ENCODE measurements at places on chromosomes 11 and 22.

DNA sequence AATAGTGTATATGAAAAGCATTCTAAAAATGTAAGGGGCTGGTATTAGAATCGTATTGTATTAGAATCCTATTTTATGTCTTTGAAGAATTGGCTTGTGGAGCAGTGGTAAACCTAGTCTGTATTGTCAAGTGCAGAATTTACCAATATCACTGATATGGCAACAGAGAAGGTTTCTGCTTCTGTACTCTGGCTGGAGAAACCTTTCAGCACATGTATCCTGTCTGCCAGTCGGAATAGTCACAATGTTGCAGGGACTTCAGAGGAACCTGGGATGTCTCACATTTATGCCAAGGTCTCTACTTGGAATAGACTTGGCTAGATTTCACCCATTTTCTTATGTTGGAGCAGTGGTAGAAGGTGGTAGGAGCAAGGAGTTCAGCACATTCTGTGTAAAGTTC is 4.4 kb downstream of the MTMR3 start:
- DNase-seq = no peak

DNA sequence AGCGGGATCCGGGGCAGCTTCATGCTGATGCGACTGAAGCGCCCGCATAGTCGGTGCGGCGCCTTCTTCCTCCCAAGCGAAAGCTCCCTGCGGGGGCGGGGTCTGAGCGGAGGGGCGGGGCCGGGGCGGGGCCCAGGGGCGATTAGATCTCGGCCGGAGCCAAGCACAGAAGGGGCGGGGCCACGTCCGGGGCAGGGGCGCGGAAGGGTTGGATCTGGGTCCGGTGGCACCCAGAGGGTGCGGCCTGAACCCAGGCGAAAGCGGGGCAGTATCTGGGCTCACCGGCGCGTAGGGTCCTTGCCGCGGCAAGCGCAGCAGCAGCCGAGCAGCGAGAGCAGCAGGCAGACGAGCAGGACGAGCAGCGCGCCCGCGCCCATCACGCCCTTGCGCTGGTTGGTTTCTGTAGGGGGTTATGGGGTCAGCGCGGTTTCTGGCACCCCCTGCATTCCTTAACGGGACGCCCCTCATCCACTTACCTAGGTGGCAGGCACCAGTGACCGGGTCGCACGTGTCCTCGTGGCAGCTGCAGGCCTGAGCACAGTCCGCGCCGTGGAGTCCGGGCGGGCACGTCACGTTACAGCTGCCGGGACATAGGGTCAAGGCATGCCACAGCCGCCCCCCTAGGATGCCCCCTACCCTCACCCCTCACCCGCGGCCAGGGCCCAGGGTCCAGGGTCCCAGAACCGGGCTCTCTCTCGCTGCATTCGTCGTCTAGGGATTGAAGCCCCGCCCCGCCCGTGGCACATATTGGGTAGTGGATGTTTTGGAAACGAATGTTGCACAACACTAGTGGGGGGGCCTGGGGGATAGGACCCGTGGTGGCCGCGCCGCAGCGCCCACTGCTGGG is 8.1 kb downstream of the SCARF2 start:
- DNase-seq = peak; percentile 59

DNA sequence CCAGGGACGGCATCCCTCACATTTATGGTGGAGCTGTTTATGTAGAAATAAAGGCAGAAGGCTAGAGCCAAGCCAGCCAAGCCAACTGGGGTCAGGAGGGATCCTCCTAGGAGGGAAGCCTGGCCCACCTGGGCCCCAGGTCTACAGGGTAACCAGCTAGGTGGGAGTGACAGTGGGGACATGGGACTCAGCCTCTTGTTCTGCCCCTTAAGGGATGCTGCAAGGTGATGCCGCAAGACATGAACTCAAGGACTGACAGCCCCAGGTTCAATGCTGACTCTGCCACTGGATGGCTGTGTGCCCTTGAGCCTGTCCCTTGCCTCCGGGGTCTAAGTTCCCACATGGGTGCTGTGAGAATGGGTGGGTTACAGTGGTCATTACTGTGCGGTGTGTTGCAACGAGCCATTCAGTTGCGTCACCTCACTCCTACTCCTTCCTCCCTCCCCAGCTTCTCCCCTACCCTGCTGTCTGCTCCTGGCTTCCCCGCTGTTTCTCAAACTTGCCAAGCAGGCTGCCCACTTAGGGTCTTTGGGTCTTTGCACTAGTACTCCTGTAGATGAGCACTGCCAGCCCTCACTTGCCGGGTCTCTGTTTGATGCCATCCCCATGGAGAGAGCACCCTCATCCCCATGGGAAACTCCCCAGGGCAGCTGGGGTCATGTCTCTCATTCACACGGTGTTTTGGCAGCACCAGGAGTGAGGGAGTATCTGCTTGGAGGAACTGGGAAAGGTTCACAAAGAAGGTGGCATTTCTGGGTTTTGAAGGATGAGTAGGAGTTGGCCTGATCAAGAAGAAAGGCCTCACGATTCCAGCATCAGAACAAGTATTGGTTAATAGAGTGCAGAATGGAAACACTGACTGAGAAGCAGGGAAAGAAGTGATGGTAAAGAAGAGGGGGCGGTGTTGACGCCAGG is 43.0 kb upstream of the RTL6 start:
- DNase-seq = no peak

- no peak for DNase-seq
These were observed 85.4 kb downstream of the MICAL2 start for GRCh38 chr11:12195768-12196167.

- DNase-seq = no peak
These were observed 49.1 kb downstream of the LRRC32 start for GRCh38 chr11:76621466-76621865.

GRCh38 chr11:95829580-95830259 is 39.4 kb downstream of the CEP57 start:
- no peak for DNase-seq

DNA sequence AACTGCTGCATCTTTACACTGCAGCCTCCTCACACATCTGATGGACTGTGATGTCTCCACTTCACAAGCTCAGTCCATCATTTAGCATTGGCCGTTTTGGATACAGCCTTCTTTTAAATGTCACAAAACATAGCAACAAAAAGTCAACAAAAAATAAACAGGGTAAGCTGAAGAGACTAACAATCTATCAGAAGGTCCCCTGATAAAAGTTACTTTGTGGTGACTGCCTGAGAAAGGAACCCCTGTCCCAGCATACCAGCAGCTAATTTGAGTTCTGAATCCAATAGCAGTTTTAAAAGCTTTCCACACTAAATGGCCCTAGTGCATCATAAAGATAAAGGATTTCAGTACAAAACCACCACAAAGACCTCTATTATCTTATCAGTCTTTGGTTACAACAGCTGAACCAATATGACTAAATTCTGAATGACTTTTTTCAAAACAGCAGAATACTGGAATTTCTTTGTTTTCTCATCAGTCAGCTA is 162.4 kb downstream of the SOX6 start:
- DNase-seq = no peak

- DNase-seq = no peak
These were observed 1106.3 kb downstream of the BRD1 start for GRCh38 chr22:48721395-48721669.

DNA sequence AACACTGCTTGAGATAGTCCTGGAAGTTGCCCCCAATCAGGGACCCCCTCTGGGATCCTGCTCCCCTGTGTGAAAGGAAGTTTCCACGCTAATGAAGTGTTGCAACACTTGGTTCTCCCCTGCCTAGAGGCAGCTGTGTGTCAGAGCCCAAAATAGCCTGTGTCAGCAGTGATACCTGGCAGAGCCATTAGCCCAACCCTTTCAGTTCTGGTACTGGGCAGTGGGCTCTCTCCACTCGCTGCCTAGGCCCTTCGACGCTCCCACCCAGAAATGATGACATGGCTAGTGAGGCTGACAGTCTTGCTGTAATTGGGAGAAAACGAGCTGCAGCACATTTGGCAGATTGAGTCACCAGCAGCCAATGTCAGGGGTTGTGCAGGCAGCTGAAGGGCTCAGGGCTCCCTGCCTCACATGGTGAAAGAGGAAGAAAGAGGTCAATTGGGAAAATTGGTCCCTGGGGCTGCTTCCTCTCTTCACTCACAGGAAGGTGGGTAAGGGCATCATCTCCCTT is 1.4 kb upstream of the NXF1 start:
- no peak for DNase-seq

DNA sequence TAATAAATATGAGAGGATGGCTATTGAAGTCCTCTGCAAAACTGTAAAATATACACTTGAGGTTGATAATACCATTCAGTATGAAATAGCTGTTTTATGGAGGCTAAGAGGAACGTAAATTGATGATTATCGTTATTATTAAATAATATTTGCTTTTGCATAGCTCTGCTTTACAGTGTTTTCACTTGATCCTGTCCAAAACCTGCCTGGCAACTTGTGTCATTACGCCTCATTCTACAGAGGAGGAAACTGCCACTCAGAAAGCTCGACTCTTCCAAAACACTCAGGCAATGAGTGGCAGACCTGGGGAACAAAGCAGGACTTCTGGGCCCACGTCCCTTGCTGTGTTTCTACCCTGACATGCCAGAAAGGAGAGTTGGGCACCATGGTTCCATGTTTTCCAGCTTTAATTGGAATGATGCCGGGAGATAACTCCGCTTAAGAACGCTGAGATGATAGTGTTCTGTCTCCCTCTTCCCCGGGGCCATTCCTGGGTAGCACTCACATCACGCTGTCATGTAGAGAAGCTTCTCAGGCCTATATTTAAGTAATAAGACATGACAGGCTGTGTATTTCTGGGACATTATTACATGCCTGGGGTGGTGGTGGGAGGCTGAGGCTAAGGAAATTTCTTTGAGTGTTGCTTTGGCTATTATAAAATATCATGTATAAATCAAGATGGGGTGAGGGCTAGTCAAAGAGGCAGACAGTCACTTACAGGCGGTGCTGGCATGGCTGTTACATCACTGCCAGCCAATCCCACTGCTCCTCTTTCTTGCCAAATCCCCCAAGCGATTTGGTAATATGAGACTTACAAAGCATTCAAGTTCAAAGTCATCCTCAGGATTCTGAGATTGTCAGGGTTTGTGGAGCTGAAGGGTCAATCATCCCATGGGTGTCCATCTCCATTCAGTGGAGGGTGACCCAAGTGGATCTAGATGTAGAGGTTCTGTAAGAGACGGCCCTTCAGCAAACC is 501.7 kb downstream of the INSC start:
- DNase-seq = no peak

- no peak for DNase-seq
These were observed 30.6 kb upstream of the YAP1 start for GRCh38 chr11:102079625-102080024.

DNA sequence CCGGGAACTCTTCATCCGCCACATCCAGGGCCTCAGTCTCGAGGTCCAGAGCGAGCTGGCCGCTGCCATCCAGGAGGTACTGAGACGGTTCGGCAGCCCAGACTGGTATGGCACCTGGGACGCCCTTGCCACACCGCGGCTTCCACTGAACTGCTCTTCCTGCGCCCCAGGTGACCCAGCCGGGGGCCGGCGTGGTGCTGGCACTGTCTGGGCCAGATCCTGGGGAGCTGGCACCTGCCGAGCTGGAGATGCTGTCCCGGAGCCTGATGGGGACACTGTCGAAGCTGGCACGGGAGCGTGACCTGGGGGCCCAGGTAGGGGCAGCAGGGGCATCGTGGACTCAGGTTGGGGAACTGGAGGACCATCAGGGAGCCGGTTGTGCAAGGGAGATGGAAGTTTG is 1.4 kb downstream of the CCDC88B start:
- DNase-seq = no peak

GRCh38 chr11:122723576-122723975 is 68.1 kb downstream of the UBASH3B start:
- no peak for DNase-seq

DNA sequence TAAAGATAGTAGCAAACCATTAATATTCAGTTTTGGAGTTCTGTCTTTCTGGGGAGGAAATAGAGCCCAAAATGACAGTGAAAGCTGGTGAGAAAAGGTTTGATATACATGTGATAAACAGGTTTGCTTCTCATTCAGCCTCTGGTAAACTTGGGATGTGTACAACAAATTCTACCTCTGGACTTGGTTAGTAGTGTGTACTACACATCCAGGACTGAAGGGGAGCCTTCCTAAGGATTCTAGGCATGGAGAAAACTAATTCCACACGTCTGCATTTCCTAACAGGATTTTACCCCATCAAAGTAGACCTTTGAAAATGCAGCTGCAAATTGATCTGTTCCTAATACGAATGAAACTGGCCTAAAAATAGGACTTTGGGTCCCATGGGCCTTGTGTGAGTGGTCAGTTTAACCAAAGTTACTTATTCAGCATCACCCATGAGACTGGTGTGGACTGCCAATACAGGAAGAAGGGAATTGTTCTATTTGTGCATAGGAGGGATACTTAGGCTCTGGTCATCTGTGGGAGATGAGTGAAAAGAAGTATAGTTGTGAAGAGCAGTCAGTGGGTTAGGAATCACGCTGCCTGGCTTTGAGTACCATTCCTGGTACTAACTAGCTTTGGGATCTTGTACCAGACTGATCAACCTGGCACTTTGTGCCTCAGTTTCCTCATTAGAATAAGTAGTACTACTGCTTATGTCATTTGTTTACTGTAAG is 74.2 kb downstream of the YAP1 start:
- no peak for DNase-seq
